ENCODE measurements at places on chromosomes 16 and 17.

GRCh38 chr17:45791041-45791582 lies 7.0 kb downstream of the CRHR1 start:
- no peak for DNase-seq

DNA sequence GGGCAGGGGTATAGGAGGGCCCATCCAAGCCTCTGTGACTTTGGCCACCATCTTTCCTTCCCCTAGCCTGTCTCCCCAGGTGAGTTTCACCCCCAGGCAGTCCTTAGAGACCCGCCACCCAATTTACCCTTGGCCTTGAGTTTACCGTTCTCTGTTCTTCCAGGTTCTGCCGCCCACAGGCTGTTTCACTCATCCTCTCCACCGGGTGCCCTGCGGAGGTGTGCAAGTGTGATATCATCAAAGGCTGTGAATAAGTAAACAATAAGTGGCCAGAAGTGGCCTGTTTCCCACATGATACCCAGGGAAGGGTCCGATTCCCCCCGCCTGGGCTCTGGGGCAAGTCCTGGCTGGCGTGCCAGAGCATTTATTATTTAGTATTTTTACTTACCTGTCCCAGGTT lies 15.1 kb upstream of the TLCD3B start:
- no peak for DNase-seq

DNA sequence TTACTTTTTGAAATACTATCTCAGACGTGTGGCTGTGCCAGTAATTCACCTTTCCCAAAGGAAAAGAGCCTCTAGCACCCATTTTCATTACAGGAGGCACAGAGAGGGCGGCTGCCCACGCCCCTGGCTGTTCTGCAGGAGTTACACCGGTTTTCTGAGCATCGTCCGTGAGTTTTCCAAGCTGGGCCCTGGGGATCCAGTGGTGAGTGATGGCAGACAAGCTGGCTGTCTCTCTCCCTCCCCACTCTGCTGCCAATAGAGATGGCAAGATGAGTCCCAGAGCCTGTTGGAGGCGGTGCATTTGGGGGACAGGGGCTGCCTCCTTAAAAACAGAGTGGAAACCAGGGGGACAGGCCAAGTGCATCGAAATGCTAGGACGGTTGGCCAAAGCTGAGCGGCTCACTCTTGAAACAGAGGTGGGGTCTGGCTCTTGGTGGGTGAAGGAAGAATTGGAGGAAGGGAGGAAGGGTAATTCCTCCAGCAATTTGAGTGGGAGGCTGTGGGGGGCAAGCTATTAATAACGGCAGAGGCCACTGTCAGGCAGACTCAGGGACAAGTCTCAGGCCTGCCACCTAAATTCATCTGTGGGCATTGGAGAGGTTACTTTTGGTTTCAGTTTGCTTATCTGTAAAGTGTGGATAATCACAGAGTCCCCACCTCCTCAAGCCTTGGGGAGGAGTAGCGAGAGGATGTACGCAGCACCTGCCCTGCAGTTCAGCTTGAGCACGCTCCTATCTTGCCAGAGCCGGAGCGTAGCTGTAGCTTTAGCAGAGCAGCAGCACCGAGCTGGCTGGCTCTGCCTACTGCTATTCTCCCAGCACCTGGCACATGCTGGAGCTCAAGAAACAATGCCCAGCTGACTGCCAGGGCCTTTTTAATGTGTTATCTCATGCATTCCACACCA lies 7.5 kb upstream of the NOS2 start:
- DNase-seq = peak; percentile 19

DNA sequence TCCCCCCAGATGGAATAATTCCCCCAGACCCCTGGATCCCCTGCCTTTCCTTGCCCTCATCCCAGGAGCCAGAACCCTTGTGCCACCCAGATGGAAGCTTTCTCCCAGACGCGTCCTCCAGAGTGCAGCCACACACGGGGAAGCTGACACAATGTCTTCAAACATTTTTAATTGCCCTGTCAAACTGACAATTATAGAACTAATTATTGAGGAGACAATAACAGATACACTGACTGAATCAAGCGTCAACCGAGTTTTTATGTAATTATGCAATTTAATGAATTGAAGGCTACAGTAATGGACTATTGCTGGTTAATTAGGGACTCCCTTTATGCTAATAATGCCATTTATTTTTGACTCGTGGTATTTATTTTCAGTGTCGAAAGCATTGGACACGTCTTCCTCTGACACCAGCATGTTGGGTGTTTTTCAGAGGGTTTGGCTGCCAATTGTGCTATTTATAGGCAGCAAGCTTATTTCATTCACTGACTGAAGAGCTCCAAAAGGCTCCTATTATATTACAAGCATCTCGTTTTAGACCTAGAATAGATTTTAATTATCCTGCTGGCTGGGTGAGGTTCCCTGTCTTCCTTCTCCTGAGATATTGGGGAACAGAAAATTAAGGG lies 298.2 kb upstream of the C16orf82 start:
- DNase-seq = no peak

Data from stimulated activated CD4-positive, alpha-beta T cell treated with anti-CD3 and anti-CD28 coated beads, Interleukin-15, amount 100 ng/mL, for 1 hour (primary cell).